ENCODE measurements at places on chromosomes 7 and 10.

- no peak for DNase-seq
Measured at GRCh38 chr7:105744258-105744657, 132.1 kb downstream of the ATXN7L1 start.

DNA sequence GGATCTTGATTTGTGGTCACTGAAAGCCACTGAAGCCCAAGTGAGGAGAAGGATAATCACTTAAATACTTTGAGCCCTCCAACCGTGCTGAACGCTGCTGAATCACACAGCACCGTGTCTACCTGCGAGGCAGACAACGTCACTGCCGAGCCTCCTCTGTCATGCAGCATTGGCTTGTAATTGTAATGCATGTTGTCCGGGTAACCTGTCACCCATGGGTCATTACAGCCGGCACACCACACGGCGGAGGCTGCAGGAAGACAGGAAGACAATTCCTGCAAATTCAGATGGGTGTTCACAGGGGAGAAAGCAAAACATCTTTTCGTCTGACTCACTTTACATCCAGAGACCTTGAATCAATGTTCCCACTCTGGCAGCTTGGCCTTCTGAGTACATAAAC lies 546.1 kb upstream of the FOXK1 start:
- no peak for DNase-seq

- no peak for DNase-seq
Measured at GRCh38 chr7:74441801-74442200, 11.9 kb upstream of the GTF2IRD1 start.

DNA sequence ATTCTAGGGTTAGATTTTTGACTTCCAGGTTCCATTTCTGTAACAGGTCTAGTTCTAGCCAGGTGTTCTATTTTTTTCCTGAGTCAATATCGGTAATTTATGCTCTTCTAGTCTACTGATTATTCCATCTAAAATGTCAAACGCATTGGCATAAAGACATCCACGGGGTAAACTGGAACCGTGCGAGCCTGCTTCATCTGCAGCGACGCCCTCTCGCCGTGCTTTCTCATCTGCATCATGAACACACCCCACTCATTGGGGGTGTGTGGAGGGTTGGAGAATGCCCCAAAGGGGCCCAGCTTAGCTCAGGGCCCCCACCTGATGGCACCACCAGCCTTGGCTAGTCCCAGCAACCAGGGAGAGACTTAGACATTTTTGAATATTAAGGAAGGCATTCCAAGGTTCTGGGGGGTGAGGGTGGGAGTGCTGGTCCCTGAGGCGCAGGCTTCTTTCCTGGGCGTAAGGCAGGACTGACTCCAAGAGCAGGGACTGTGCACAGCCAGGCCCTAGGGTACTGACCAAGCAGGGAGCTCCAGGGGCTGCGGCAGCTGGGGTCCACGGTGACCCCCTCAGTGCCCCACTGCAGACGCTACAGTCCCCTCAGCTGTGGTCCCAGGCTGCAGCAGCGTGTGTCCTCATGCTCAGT lies 12.9 kb upstream of the CRYGN start:
- no peak for DNase-seq

DNA sequence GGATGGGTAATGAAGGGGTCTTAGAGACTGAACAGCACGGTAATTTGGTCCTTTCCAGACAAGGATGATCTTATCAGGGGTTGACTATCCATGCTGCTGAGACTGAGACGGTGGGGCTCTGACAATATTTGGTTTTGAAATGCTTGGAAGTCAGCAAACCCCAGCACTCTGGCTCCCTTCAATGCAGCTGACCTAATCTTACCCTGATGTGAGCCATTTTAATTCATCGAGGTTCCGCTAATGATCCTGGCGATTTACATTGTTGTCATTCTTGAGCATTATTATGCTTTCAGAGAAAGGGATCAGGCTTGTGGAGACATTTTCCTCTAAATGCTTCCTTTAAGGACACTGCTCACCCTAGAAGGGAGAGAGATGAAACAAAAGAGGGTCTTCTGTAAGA lies 114.6 kb upstream of the BMPER start:
- no peak for DNase-seq

- no peak for DNase-seq
Measured at GRCh38 chr7:141280100-141280499, 206.2 kb downstream of the TMEM178B start.

DNA sequence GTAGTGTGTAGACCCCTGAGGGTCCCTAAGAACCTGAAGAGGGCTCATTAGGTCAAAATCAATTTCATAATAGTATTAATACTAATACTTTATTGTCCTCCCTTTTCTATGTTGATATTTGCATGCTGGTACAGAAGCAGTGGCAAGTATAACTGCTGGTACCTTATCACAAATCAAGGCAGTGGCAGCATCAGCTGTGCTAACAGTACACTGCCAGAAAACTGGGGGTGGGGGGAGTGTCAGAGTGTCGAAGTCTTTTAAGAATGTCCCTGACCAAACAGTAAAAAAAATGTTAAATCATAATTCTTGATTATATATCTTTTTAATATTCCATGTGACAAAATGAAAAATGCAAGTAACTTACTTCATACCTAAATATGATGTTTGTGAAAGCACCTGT lies 716.9 kb downstream of the MAGI2 start:
- no peak for DNase-seq

GRCh38 chr10:78800535-78801320 lies 268.0 kb upstream of the ZMIZ1 start:
- no peak for DNase-seq

- DNase-seq = no peak
Measured at GRCh38 chr7:12543586-12543985, 26.9 kb upstream of the SCIN start.

DNA sequence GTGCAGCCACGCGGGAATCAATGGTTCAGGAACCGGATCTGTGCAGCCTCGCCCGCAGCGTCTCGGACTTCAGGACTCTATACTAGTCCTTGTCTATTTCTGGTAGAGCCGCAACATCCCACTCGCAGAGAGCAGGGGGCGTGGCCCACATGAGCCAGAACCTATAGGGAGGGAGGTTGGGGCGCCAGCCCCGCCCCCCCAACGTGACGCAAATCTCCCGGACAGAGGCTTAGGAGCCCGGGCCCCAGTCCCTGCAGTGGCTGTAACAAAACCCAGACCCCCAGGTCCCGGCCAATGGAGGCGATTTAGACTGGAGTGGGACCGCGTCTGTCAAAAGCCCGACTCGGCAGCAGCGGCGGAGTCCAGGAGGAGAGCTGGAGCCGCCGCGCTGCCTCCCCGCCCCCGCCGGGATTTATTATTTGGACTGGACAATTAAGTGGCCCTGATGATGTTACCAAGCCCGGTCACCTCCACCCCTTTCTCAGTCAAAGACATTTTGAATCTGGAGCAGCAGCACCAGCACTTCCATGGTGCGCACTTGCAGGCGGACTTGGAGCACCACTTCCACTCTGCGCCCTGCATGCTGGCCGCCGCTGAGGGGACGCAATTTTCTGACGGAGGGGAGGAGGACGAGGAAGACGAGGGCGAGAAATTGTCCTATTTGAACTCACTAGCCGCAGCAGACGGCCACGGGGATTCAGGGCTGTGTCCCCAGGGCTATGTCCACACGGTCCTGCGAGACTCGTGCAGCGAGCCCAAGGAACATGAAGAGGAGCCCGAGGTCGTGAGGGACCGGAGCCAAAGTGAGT lies at the start of gene NKX2-3:
TSS of gene NKX2-3 (plus strand) at position 256 of the 809 bp plus-strand sequence. CDS start at position 446, 190 bp downstream.
- no peak for DNase-seq

DNA sequence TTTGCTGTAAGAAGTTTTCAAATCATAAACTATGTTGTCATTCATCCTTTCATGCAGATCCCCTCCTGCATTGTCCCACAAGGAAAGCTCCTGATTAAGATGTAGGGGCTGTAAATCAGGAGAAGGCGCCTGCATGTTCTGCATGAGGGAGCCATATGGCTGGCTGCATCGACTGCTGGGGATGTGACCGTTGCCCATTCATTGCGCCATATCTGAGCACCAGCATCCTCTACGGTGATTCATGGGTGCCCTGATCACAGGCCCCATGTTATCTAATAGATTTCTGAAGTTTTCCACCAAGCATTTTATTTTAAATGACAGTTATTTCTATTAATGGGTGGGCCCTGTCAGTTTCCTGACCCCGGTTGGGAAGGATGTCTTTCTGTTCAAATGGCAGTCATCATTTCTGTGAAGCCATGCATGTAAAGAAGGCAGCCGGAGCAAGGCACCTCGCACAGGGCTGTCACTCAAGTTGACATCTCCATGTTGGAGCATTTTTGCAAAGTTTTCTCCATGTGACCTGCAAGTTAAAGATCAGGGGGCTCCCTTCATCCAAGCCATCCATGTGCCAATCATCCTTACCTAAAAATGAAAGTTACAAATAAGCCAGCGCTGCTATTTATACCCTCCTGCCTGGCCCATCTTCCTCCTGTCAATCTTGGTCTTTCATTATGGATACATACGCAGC lies 128.8 kb downstream of the TEX36 start:
- no peak for DNase-seq

GRCh38 chr10:18753312-18753895 lies 94.2 kb downstream of the ARL5B start:
- DNase-seq = no peak

- peak; percentile 4 for DNase-seq
Measured at GRCh38 chr10:76428551-76429367, 997.3 kb downstream of the LRMDA start.

- DNase-seq = no peak
Measured at GRCh38 chr7:76234282-76234584, 32.5 kb downstream of the SRRM3 start.

- no peak for DNase-seq
Measured at GRCh38 chr10:79139124-79139835, 70.5 kb downstream of the ZMIZ1 start.

- no peak for DNase-seq
Measured at GRCh38 chr10:115092258-115092554, 959 bp upstream of the ATRNL1 start.

DNA sequence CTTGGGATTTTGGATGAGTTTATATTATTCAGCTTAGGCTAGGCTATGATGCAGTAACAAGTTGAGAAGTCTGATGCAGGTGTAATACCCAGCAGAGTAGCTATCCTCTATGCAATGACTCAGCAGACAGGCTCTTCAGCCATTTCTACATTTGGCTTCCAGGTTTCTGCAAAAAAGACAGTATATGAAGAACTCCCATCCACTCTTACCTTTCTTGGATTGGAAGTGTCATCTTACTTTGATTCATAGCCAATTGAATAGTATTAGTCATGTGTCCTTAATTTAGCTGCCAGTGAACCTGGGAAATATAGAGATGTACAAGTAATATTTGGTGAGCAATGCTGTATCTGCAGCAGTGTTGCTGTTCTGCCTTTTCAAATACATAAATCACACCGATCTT lies 127.8 kb upstream of the NPSR1 start:
- DNase-seq = no peak

DNA sequence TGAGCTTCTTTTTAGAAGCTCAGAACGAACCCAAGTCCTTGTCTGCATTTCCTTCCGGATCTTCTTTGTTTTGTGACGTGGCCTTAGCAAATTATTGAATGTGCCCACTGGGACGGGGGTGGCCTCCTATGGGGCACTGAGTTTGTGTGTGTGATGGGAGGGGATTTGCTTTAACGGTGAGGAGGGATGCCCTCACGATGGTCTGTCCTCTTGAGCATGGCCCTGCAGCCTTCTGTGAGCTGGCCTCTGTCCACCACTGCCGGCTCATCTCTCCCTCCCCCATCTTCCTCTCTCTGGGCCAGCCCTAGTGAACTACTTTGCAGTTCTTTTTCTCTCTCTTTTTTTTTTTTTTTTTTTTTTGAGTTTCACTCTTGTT lies 62.9 kb upstream of the MKRN1 start:
- no peak for DNase-seq

- no peak for DNase-seq
Measured at GRCh38 chr10:34407324-34407805, 407.7 kb downstream of the PARD3 start.

DNA sequence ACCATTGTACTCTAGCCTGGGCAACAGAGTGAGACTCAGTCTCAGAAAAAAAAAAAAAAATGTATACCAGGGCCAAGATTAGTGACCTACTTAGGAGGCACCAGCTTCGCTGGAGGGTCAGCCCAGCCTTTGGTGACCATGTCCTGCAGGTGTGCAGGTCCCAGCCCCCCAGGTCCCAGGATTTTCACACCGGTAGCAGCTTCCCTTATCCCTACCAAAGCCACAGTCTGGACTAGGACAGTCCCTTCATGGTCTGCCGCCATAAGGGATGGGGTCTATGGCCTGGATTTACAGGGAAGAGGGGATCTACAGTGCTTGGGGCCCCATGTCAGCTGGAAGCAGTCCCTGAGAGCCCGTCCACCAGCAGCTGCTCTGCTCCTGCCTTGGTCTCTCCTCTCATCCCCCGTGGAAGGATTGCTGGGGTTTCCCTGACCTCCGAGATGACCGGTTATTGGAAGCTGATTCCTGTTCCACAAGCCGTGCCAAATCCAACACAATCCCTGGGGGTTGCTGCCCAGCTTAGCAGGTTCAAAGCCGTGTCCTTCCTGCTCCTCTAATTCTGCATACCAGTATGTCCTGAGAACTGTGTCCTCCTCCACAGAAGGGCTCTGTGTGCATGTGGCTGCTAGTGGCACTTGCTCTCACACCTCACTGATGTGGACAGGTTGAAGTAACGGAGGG lies 11.0 kb upstream of the NDUFB2 start:
- no peak for DNase-seq

DNA sequence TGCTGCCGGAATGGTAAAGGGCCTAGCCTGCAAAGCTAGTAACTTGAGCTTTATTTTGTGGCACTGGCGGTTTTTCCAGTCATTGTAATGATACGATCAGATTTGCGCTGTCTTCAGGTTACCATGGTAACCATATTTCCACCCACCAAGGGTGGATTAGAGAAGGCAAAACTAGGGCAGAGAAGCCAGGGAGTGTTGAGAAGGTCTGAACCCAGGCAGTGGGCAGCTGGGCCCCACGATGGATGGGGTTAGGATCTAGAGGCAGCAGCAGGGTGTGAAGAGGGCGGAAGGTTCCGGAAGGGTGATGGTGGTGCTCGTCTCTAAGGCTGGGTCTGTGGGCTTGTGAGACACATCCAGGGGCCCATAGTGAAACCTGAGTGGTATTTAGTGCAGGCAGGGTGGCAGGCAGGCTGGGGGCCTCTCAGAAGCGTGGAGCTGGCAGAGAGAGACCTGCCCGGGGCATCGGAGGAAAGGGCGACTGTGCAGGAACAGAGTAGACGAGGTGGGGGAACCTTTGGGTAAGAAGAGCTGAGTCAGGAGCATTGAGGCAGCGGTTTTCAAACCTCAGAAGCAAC lies 87.9 kb upstream of the GTF2I start:
- DNase-seq = no peak

DNA sequence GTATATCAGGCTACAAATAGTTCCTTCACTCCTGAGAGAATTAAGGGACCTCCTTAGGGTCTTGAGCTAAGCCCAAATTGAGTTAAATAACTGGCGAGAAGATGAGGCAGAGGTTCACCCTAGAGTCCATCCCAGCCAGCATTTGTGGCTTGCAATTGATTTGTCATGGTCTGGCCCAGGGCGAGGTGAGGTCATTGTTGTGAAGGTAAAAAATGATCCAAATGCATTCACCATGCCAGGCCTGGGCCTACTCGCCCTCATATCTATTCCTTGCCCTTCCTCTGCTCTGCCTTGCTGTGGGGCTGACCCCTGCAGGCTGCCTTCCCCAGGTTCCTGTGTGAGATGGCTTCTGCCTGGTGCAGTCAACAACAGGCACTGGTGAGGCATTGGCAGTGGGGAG lies 207.2 kb downstream of the ZNF365 start:
- no peak for DNase-seq

Data from RKO (cell line).